ENCODE measurements at places on chromosomes 2 and 18. TPM values are rescaled to one million over a fixed set of nuclear protein-coding genes. Genes with fewer than 3 reads are reported as not detected.

PTMA gene
- total RNA-seq: 1,067 TPM

FBXO41 gene
- total RNA-seq: 19.6 TPM

ARHGEF4 gene
- 4.6 TPM for total RNA-seq

SOX11 gene
- not detected for total RNA-seq

GULP1 gene
- total RNA-seq: not detected

IL36RN gene
- total RNA-seq: not detected

XRCC5 gene
- total RNA-seq: 205 TPM

ANKRD44 gene
- total RNA-seq: 320 TPM

CAPN10 gene
- 83.7 TPM for total RNA-seq

MBD1 gene
- total RNA-seq: 104 TPM

DBI gene
- total RNA-seq: 34.1 TPM

GRCh38 chr2:127081826-127082633, 24.9 kb downstream of the BIN1 start:
- peak overlapping the region; percentile 72 for H3K4me3 ChIP-seq
- H3K27ac ChIP-seq: peak overlapping the region; percentile 93
- H3K36me3 ChIP-seq: peaks cover 10% of the 10 kb centered on the region

GRCh38 chr2:238145851-238146250, 7.4 kb downstream of the KLHL30 start:
- H3K27ac ChIP-seq: no peak overlapping the region
- H3K4me1 ChIP-seq: peaks cover 9% of the 10 kb centered on the region
- H3K27me3 ChIP-seq: no peaks in the 10 kb centered on the region

GRCh38 chr2:203097735-203098134, 83.1 kb downstream of the NBEAL1 start:
- H3K27me3 ChIP-seq: no peaks in the 10 kb centered on the region
- H3K27ac ChIP-seq: no peak overlapping the region
- no peak overlapping the region for H3K4me3 ChIP-seq
- no peaks in the 10 kb centered on the region for H3K4me1 ChIP-seq

DNA sequence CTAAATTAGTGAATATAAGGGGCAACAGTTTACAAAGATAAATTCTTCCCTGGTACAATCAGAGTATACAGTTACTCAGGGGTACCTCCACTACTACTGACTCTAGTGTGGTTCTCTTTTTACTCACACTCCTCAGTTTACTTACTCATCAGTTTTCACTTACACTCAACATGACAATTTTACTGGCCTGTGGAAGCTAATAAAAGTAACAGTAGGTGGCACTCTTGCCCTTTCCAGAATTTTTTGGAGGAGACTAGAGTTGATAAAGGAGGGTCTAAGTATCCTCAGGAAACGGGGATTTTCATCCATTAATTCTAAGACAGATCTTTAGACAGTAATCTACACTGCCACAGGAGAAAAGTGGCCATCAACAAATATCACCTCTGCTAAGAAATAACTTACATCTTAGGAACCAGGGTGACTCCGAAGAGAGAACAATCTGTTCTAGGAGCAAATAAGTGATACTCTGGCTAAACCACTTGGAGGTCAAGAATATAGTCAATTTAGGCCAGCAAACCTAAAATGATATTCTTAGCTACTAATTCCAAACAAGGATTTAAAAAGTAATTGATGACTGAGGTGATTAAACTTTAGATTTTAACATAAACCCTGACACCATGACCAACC, 61.3 kb downstream of the ATL2 start:
- H3K36me3 ChIP-seq: peaks cover 37% of the 10 kb centered on the region
- DNase-seq: no peak
- no peak overlapping the region for H3K27ac ChIP-seq
- H3K4me1 ChIP-seq: no peaks in the 10 kb centered on the region
- no peak overlapping the region for H3K4me3 ChIP-seq

- peaks cover 6% of the 10 kb centered on the region for H3K4me1 ChIP-seq
- H3K27me3 ChIP-seq: peaks cover 10% of the 10 kb centered on the region
- H3K36me3 ChIP-seq: no peaks in the 10 kb centered on the region
- no peak overlapping the region for H3K4me3 ChIP-seq
These were observed 5.2 kb downstream of the FN1 start for GRCh38 chr2:215430528-215431187.

DNA sequence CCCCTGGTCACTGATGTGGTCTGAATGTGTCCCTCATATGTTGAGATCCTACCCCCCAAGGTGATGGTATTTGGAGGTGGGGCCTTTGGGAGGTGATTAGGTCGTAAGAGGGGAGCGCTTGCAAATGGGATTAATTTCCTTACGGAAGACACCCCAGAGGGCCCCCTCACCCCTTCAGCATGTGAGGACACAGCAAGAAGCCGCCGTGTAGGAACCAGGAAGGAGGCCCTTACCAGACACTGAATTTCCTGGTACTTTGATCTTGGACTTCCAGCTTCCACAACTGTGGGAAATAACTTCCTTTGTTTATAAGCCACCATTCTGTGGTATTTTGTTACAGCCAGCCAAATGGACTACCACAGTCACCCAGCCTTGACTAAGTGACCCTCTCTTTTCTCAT, 35.9 kb downstream of the NCK2 start:
- peaks cover 96% of the 10 kb centered on the region for H3K4me1 ChIP-seq
- peak overlapping the region; percentile 22 for H3K27ac ChIP-seq
- no peak for DNase-seq

- DNase-seq: no peak
- H3K27me3 ChIP-seq: no peaks in the 10 kb centered on the region
- no peaks in the 10 kb centered on the region for H3K4me1 ChIP-seq
- no peak overlapping the region for H3K27ac ChIP-seq
- H3K4me3 ChIP-seq: no peak overlapping the region
These were observed 368.3 kb downstream of the RAD51AP2 start for GRCh38 chr2:17149945-17150344.

GRCh38 chr18:44497757-44498490, 182.8 kb upstream of the SETBP1 start:
- H3K27ac ChIP-seq: no peak overlapping the region
- peaks cover 28% of the 10 kb centered on the region for H3K4me1 ChIP-seq
- no peak overlapping the region for H3K4me3 ChIP-seq
- DNase-seq: no peak
- H3K36me3 ChIP-seq: no peaks in the 10 kb centered on the region
- no peaks in the 10 kb centered on the region for H3K27me3 ChIP-seq

DNA sequence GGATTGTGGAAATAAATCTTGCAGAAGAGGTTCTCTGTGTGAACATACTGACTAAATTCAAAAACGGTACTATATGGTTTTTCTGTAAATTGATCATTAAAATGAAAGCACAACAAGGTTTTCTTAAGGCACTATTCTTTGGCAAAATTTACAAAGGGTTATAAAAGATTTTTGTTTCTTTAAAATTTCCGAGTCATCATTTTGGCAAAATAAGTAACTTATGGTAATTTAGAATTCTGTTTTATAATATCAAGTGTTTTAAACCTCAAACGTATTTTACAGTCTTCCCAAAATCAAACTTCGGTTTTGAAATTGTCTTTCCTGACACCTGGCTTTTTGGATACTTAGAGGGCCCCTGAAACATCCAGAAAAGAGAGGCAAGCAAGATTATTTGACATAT, 101.9 kb upstream of the TFPI start:
- no peaks in the 10 kb centered on the region for H3K27me3 ChIP-seq
- no peaks in the 10 kb centered on the region for H3K4me1 ChIP-seq
- H3K27ac ChIP-seq: no peak overlapping the region

GRCh38 chr18:11259469-11260150, 110.2 kb upstream of the PIEZO2 start:
- H3K4me1 ChIP-seq: no peaks in the 10 kb centered on the region
- H3K36me3 ChIP-seq: no peaks in the 10 kb centered on the region
- no peaks in the 10 kb centered on the region for H3K27me3 ChIP-seq
- H3K27ac ChIP-seq: no peak overlapping the region
- no peak for DNase-seq

- H3K27me3 ChIP-seq: no peaks in the 10 kb centered on the region
- peaks cover 21% of the 10 kb centered on the region for H3K4me1 ChIP-seq
- DNase-seq: no peak
- no peak overlapping the region for H3K27ac ChIP-seq
- no peaks in the 10 kb centered on the region for H3K36me3 ChIP-seq
These were observed 6.9 kb downstream of the HDAC4 start for GRCh38 chr2:239393941-239394340.

GRCh38 chr2:204064119-204064518, 127.6 kb downstream of the ICOS start:
- no peaks in the 10 kb centered on the region for H3K27me3 ChIP-seq
- no peaks in the 10 kb centered on the region for H3K4me1 ChIP-seq
- no peak overlapping the region for H3K27ac ChIP-seq
- no peaks in the 10 kb centered on the region for H3K36me3 ChIP-seq
- H3K4me3 ChIP-seq: no peak overlapping the region

- H3K4me1 ChIP-seq: no peaks in the 10 kb centered on the region
- H3K36me3 ChIP-seq: peaks cover 39% of the 10 kb centered on the region
- no peak for DNase-seq
- no peak overlapping the region for H3K27ac ChIP-seq
These were observed 17.7 kb downstream of the TUBB6 start for GRCh38 chr18:12325726-12326245.

GRCh38 chr2:39435741-39436591, 1.1 kb downstream of the MAP4K3 start:
- no peaks in the 10 kb centered on the region for H3K36me3 ChIP-seq
- H3K27me3 ChIP-seq: no peaks in the 10 kb centered on the region
- H3K27ac ChIP-seq: no peak overlapping the region
- peak overlapping the region; percentile 96 for H3K4me3 ChIP-seq

DNA sequence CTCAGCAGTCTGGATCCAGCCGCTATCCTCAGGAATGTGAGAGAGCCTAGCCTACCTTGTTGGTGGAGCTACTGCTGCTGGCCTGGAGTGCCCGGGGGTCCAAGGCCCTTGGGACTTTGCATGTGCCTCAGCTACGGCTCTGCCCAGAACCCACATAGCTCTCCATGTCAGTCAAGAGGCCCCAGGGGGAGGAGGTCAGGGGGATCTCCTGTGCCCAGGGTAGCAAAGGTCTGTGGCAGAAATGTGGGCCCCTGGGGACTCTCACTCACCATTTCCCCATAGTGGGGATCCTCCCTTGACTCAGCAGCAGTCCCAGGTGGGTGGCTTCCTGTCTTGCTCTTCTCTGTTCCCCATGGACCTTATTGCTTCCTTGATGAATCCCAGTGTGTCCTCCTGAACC, 342.7 kb upstream of the CHAC2 start:
- no peak overlapping the region for H3K4me3 ChIP-seq
- no peaks in the 10 kb centered on the region for H3K4me1 ChIP-seq
- DNase-seq: no peak
- peaks cover 7% of the 10 kb centered on the region for H3K27me3 ChIP-seq
- H3K36me3 ChIP-seq: no peaks in the 10 kb centered on the region
- no peak overlapping the region for H3K27ac ChIP-seq

All from T-cell (primary cell).